Stimulated activated CD8-positive, alpha-beta memory T cell treated with anti-CD3 and anti-CD28 coated beads, Interleukin-2, amount 100 ng/mL, for 1 hour (primary cell): ENCODE measurements at places on chromosomes 16 and 17.

- peak; percentile 22 for DNase-seq
Measured at GRCh38 chr17:32486701-32487472, at the start of gene CDK5R1. Gene CDK5R1, plus strand, starts transcription at chr17:32486993. Its CDS starts 628 bp downstream, at chr17:32487621.

- DNase-seq: no peak
Measured at GRCh38 chr17:77723071-77723908, 235.2 kb upstream of the TNRC6C start.

- DNase-seq: peak; percentile 56
Measured at GRCh38 chr16:27426423-27427408, 24.7 kb downstream of the IL21R start.

DNA sequence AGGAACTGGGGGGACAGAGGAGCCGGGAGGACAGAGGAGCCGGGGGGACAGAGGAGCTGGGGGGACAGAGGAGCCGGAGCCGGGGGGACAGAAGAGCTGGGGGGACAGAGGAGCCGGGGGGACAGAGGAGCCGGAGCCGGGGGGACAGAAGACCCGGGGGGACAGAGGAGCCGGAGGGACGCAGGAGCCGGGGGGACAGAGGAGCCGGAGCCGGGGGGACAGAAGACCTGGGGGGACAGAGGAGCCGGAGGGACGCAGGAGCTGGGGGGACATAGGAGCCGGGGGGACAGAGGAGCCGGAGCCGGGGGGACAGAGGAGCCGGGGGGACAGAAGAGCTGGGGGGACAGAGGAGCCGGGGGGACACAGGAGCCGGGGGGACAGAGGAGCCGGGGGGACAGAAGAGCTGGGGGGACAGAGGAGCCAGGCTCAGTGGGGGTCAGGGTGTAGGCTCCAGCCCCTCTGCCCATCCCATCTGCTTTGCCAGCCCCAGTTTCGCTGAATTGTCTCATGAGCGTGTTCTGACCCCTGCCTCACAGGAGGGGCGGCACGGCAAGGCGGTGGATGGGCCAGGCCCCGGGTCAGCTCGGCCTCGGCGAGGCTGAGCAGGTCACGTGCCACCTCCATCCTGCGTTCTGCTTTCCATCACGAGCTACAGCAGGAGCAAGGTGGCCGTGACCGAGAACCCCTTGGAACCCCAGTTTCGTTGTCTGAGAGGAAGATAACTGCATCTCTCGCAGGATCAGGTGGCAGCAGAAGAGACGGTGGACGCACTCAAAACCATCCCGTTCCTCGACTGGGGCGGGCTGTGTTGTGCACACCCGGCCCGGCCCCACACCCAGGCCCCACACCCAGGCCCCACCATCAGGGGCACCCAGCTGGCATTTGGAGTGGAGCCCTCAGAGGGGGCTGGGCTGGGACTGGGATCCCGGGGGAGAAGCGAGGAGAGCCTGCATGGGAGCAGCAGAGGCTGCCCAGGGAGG lies 26.1 kb upstream of the CBFA2T3 start:
- no peak for DNase-seq

GRCh38 chr17:43530288-43531081 lies 15.7 kb downstream of the ETV4 start:
- no peak for DNase-seq

- no peak for DNase-seq
Measured at GRCh38 chr17:19876529-19877161, 8.9 kb upstream of the ULK2 start.

GRCh38 chr16:69513180-69513966 lies 52.4 kb upstream of the NFAT5 start:
- DNase-seq: no peak

- no peak for DNase-seq
Measured at GRCh38 chr17:38322897-38323296, 20.9 kb downstream of the GPR179 start.

GRCh38 chr17:69967910-69968411 lies 107.1 kb upstream of the KCNJ16 start:
- DNase-seq: no peak

DNA sequence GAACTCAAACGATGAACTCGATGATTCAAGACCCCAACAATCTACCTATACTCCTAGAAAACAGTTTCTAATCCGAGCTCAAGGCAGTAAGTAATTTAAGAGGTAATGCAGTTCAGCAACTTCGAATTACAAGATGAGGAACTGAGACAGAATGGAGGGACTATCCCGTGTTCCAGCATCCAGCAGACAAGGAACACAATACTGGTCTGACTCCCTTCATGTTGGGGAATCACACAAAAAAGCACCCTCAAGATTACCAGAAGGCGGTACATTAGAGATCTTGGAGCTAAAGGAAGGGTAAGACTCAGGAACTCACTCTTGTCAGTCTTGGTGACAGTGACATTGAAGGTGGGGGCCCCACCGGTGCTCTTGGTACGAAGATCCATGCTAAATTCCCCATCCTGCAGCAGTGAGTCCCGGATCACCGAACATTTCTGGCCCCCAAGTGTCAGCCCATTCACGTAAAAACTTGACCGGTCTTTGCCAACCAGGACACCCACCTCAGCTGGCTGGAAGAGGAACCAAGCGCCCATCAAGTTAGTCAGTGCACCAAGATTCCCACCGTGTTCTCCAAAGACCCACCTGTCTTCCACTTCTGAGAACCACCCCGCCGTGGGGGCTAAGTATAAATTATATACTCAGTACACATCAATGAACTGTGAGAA lies 1.9 kb downstream of the PFN1 start:
- no peak for DNase-seq

DNA sequence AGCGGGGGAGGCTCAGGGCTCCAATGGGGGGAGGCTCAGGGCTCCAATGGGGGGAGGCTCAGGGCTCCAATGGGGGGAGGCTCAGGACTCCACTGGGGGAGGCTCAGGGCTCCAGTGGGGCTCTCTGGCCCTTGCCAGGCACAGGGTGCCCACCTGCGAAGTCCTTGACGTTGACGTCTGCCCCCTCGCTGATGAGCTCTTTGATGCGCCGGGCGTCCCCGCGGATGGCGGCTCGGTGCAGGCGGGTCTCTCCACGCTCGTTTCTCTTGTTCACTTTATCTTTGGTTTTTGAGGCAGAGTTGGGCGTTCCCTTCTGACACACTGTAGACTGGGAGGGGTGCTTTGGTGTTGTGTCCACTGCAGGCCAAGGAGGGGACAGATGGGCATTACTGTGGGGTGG lies 73.0 kb downstream of the ZNF778 start:
- DNase-seq: no peak

DNA sequence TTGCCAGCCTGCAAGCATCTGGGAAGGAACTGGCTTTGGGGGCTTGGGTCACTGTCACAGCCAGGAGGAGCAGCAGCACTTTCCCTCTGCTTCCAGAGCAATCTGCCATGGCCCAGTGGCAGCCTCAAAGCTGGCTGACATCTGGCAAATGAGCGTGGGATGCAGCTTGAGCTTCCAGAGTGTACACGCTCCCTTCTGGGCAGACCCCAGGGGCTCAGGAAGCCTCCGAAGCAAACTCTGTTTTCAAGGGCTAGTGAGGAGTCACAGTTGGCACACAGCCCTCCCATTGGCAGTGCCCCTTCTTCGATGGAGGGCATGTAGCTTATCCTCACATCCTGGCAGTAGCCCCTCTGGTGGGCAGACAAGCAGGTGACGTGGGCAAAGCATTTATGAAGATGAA lies 249.6 kb downstream of the ENGASE start:
- DNase-seq: no peak

DNA sequence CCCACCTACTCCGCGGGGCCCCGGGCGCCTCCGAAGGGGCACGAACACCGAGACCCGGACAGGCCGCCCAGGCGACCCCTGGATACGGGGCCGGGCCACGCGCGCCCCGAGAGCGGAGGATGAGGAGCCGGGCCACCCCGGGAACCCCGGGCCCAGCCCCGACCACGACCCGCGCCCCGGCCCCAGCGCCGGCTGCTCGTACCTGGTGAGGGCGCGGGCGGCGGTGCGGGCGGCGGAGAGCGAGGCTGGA lies 192 bp downstream of the FASN start:
- no peak for DNase-seq

GRCh38 chr17:1147664-1148063 lies 32.1 kb downstream of the ABR start:
- DNase-seq: no peak

DNA sequence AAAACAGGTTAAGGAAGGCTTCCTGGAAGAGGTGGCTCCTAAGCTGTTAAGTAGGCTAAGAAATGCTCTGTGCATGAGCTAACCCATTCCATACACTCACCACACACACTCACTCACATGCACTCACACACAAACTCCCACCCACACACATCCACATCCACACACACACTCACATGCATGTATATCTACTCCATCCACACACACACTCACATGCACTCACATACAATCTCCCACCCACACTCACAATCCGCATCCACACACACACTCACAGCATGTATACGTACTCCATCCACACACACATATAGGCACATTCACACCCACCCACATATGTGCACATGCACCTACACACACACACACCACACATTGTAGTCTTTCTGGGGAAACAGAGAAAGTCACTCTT lies 89.3 kb upstream of the HNF1B start:
- no peak for DNase-seq

GRCh38 chr17:71966459-71967313 lies 154.1 kb upstream of the SOX9 start:
- DNase-seq: no peak

GRCh38 chr16:80804056-80804525 lies 307 bp downstream of the CDYL2 start:
- DNase-seq: peak; percentile 24

DNA sequence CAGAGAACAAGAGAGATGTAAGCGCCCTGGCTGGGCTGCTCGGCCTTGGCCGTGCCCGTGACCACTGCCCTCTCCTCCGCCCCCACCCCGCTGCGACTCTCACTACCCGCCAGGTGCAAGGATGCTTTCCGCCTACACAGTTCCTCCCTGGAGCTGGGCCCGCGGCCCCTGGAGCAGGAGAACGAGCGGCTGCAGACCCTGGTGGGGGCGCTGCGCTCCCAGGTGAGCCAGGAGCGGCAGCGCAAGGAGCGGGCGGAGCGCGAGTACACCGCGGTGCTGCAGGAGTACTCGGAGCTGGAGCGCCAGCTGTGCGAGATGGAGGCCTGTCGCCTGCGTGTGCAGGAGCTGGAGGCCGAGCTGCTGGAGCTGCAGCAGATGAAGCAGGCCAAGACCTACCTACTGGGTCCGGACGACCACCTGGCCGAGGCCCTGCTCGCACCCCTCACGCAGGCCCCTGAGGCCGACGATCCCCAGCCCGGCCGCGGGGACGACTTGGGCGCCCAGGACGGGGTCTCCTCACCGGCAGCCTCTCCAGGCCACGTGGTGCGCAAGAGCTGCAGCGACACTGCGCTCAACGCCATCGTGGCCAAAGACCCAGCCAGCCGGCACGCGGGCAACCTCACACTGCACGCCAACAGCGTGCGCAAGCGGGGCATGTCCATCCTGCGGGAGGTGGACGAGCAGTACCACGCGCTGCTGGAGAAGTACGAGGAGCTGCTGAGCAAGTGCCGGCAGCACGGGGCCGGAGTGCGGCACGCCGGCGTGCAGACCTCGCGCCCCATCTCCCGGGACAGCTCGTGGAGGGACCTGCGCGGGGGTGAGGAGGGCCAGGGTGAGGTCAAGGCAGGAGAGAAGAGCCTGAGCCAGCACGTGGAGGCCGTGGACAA lies 9.2 kb upstream of the MRPL58 start:
- no peak for DNase-seq

DNA sequence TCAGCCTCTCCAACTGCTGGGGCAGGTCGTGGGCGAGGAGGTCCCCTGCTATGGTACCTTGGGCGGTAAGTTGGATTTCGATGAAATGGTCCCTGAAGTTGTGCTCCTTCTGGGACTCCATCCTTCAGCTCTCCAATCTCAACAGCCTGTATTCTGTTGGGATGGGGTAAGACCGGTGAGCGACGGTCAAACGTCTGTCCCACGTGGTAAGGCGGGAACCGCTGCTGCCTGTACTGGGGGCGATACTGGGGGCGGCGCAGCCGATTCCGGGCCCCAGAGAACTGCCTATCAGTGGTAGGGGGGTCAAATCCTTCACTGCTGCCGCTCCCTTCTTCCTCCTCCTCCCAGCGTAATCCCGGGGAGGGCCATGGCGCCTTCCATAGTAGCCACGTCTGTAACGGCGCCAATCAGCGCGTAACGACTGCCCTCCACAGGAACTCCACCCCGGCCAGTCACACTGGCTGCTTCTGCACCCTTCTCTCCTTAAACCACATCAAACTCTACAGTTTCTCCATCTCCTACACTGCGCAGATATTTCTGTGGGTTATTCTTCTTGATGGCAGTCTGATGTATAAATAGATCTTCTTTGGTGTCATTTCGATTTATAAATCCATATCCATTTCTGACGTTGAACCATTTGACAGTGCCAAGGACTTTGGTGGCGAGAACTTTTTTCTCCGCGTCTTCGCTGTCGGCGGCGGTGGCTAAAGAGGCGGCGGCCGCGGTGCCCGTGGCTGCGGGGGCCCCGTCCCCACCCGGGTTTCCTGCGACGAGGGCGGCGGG lies 41.1 kb downstream of the AHSP start:
- no peak for DNase-seq

DNA sequence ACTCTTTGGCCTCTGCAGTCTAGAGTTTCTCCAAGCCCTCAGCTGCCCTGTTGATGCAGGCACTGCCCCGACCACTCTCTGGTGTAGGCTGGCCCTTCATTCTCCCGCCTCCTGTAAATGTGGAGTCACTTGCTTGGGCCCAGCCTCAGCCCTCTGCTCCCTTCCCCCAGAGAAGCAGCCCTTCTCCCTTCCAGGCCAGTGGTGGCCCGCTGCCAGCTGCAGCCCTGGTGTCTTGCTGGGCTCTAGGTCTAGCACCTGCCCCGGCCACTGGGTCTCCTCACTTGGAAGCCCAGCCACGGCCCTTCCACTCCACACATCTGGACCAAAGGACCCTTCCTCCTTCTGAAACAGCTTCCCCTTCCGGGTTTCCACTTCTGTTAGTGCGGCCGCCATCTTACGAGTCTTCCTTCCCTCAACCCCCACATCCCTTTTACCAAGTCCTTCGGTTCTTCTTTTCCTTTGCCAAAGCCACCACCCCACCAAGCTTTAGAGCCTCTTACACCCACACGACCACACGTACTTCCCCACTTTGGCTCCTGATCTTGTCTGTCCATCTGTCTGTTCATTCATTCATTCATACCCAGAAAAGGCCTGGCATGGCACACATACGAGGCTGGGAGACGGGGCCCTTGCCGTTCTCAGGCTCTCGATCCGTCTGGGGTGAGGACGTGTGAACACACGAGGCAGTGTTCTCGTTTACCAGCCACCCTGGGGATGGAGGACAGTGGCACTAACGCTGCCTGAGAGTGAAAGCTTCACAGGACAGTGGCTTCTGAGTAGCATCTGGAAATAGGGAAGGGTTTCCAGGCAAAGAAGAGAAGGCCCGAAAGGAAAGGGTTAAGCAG lies 68.0 kb downstream of the ABR start:
- DNase-seq: no peak
